ENCODE measurements at places on chromosomes 4 and X.
A peak's percentile ranks its signal among the peaks of the same experiment; 100 is the strongest.

- no peak for DNase-seq
Measured at GRCh38 chrX:11597479-11597878, 68.2 kb downstream of the ARHGAP6 start.

DNA sequence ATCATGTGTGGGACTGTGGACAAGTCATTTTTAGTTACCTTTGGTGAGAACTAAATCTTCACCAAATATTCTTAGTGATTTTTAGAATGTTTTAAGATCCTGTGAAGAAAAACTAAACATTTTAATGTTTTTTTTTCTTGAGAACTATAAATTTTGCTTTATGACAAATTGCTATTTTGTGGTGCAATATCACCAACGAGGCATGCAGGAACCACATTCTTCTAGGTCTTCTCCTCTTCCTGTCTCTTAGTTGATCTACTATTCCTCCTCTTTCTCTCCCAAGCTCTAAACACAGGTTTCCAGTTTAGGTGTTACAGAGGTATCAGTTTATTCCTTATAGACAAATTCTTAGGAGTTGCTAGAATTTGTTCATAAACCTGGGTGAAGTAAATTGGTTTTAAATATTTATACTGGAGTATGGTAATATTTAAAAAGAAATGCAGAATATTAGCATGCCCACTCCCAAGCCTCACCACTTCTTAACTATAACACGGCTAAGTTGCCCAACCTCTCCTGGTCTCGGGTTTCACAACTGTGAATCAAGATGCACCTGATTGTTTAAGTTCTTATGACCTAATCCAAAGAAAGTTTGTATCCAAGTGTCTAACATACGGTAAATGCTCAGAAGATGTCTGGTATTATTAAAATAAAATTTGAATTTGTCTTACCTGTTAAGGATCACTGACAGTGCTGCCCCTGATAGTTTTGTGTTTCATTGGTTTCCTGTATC is 56.5 kb upstream of the CLNK start:
- no peak for DNase-seq

- DNase-seq = no peak
Measured at GRCh38 chr4:36386691-36387090, 105.3 kb downstream of the DTHD1 start.

GRCh38 chr4:111136438-111136837 is 513.6 kb upstream of the PITX2 start:
- peak; percentile 55 for DNase-seq
